ENCODE measurements at places on chromosomes 2 and 18.
A peak's percentile ranks its signal among the peaks of the same experiment; 100 is the strongest.

DNA sequence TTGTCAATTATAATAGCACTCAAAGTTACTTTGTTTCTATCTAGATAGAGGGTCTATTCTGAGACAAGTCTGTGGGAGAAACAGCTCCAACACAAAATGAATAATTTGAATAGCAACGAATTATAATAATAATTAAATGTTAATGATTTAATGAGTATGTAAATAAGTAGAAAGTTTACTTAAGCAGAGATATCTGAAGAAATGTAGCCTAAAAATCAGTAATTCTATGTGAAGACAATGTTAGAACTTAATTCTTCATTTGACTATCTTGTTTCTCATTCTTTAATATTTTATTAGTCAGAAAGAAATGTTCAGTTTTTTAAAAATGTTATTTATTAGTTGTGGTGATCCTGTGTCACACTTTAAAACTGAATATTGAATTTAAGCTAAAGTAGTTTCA is 161.2 kb downstream of the PLEKHA3 start:
- DNase-seq, result no peak

GRCh38 chr2:71380665-71381064 is 49.1 kb downstream of the ZNF638 start:
- DNase-seq, result no peak

GRCh38 chr2:196410008-196410407 is 229.5 kb upstream of the CCDC150 start:
- DNase-seq, result no peak

DNA sequence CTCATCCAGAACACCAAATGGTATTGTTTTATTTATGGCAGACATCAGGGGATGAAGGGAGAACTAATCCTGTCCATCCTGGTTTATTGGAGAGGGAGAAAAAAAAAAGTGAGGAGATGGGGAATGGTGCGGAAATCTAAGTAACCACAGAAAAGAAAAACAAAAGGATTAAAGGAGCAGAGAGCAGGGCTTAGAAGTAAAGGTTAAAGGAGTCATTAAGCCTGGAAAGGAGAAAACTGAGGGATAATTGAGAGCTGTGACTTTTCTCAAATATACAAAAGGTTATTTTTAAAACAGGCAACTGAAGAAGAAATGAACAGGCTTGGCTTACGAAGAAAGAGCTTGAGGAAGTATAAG is 127.2 kb upstream of the PPP1CB start:
- no peak for DNase-seq

- no peak for DNase-seq
Observed at GRCh38 chr18:22828171-22828570, 105.0 kb upstream of the RBBP8 start.

DNA sequence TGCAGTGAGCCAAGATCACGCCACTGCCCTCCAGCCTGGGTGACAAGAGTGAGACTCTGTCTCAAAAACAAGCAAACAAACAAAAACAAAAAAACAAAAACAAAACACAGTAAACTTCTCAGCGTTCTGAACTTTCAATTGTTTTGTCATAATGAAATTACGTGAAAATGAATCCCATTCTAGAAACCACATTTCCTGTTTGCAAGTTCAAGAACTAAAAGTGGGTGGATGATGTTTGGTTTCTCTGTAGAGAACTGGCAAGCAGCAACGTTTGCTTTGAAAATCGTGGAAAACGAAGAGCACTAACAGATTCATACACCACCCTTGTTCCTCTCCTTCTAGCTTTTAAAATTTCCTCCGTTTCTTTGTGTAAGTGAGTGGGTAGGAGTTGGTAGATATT is 226.1 kb upstream of the LYPD1 start:
- DNase-seq, result no peak

GRCh38 chr2:225282858-225283710 is 116.4 kb upstream of the NYAP2 start:
- peak; percentile 52 for DNase-seq

- peak; percentile 23 for DNase-seq
Observed at GRCh38 chr2:150606380-150607060, 119.1 kb upstream of the RND3 start.

DNA sequence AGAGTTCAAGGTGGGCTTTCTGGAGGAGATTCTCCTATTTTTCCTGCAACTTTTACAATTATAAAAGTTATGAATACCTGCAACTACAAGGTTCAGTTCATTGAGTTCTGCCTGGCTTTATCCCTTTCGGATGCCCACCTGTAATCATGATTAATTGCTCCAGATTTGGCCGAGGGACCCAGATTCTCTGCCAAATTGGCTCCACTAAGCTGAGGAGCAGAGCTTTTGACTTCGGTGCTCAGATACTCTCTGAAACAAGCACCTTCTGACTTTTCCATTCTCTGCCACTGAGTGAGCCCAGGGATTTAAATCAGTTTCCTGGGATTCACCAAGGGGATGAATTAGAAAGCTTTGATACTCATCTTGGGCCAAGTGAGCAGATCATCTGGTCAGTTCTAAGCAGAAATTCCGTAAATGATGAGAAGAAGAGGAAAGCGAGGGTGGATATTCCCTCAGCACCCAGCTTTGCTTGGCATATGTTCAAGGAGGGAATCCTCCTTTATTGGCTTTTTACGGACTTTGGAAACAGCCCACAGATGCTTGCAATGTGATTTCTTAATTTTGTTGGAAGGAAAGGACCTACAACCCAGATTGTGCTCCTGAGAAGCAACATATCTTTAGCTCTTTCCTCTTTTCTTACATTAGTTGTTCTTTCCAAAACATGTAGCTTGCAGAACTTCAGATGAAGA is 179.2 kb downstream of the SETBP1 start:
- no peak for DNase-seq

GRCh38 chr2:114056294-114057143 is 166.6 kb downstream of the ACTR3 start:
- no peak for DNase-seq

- no peak for DNase-seq
Observed at GRCh38 chr2:21003572-21004180, 40.2 kb downstream of the APOB start.

DNA sequence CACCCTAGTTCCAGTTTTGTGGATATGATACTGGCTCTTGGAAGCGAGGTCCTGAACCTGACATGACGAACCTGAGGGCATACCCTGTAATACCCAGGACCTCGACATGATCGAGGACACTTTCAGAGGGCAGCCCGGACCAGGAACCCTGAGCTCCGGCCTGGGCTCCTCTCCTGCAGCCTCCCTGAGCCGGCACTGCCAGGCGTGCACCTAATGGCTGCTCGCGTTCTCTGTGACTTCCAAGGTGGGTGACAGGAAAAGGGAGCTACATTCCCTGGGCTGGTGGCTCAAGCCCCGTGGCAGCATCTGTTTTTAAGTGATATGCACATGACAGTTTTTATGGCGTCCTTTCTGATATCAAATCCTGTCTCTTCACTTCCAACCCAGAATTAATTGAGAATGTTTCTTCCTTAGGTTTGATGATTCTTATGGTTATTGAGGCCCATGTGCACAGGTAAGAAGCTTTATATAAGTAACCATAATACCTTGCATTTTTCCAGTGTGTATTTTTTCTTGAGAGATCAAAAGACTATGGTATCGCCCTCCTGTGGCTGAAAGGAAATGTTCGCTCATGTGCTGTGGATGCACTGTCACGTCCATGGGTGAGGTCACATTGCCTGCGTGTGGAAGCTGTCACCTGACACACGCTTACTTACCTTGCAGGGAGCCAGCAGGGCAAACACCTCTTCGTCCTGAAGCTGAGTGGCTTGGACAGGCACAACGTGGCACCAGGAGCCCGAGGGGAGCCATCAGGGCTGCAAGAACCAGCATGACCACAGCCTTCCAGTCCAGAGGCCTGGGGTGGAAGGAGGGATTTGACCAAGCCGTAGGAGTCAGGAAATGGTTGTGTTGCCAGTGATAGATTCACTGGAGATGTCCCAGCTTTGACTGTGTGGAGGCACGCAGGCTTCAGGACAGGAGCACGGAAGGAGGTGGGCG is 367.4 kb upstream of the MYT1L start:
- DNase-seq, result peak; percentile 45

GRCh38 chr2:171410101-171410500 is 23.7 kb downstream of the METTL8 start:
- no peak for DNase-seq

DNA sequence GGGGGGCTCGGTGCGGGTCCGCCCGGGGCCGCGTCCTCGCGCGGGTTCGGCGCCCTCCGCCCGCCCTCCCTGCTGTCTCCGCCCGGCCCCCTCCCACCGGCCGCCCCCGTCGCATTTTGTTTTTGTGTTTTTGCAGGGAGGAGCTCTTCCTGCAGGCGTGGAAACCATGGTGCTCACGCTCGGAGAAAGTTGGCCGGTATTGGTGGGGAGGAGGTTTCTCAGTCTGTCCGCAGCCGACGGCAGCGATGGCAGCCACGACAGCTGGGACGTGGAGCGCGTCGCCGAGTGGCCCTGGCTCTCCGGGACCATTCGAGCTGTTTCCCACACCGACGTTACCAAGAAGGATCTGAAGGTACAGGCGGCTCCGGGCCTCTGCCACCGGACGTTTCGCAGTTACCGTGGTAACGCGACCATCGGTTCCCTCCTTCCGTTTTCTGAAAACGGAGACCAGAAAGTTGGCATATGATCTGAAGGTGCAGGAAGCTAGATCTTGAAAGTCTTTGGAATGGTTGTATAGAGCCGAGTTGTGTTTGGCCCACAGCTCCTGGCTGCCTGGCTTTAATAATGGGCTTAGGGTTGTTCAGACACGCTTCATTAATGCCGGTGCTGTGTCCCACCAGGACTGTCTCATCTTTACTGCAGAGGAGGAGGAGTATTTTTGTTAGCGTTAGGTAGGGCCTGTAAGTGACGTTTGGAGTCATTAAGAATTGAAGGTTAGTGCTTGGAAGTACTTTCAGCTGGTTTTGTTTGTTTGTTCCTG is 891 bp downstream of the KDM3A start:
- DNase-seq, result no peak

GRCh38 chr2:173146590-173146989 is 70.9 kb downstream of the MAP3K20 start:
- DNase-seq, result no peak

GRCh38 chr18:68791801-68792200 is 6.1 kb upstream of the CCDC102B start:
- no peak for DNase-seq

- DNase-seq, result no peak
Observed at GRCh38 chr2:237210297-237210696, 124.6 kb downstream of the COPS8 start.

DNA sequence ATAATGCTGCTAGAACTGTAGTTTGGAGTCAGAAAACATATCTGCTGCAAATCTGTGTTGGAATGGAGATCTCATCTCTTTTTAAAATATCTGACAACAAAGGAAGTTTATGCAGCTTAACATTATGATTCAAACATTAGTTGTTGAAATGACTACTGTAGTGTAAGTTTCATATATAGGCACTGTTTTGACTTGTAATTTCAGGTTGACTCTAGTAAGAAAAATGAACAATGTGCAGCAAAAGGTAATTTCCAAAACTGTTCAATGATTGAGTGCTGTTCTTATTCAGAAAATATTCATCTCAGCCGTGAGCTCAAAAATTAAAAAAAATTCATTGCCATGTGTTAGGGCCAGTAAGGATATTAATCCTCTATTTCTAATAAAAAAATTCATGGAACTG is 48.5 kb downstream of the CCDC138 start:
- DNase-seq, result no peak

DNA sequence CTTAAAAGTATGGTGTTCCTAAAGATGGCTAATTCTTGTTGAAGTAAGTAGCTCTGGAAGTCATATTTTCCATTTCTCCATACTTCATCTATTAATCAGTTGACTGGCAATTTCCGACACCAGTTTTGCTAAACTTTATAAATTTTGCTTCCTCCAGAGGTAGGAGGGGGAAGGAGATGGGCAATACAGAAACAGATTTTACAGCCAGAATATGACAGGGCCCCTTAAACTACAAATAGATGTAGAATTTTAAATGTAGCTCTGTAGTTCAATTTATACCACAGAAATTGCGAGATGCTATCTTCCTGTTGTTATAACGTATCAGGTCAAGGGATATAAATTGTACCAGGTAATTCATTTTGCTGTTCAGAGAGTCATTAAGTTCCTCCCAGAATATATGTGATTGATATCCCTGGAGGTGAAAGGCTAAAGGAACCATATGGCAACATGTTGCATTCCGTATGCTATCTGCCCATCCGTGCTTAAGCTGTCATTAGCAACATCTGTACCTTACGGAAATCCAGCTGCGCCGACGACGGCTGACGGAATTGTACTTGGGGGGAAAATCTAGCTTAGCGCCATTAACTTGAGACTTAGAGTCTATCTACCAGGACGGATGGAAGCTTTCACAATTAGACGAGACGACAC is 8.4 kb upstream of the NR4A2 start:
- peak; percentile 11 for DNase-seq

GRCh38 chr2:113720167-113720566 is 36.3 kb downstream of the SLC35F5 start:
- DNase-seq, result no peak

DNA sequence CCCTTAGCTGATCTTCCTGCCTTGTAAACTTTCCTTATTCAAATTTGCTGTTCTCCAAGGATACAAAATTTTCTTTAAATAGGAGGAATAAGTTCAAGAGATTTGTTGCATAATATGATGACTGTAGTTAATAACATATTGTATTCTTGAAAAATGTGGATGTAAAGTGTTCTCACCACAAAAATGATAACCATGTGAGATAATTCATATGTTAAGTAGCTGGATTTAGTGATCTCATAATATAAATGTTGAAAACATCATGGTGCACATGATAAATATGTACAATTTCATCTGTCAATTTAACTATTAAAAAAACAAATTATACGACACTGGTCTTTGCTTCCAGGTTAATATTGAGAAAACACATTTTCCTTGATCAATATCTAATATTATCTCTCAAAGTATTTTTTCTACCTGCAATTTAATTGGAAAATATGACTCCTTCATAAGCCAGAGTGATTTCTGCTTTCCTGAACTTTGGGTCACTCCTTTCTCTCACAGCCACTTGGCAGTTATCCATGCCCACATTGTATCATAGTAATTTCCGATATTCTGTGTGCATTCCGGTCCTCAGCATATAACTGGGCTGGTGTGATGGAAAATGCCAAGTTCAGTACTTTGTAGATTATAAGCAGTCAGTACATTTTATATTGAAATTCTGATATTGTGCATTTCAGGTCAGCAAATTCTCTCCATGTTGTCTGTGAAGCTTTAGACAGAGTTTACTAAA is 152.6 kb downstream of the GULP1 start:
- DNase-seq, result no peak

DNA sequence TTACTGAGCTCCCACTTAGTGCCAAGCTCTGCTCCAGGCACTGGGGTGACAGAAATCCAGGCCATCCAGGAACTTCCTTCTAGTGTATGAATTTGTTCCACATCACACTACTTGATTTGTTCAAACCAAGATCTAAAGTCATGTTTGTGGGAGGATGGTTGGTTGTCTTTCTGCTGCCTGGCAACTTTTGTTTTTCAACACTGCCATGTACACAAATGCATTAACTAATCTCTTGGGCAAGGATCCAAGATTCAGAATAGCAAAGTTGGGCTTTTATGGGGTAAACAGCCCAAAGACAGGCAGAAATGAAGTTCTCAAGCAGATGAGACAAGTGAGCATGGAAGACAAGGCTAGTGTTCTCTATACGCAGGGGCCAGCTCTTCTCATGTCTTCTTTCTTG is 53.4 kb upstream of the PROKR1 start:
- no peak for DNase-seq

GRCh38 chr2:96962567-96963203 is 23.7 kb downstream of the FAM178B start:
- DNase-seq, result no peak

GRCh38 chr2:20676353-20677215 is 9.6 kb downstream of the GDF7 start:
- no peak for DNase-seq

GRCh38 chr18:44079606-44080005 is 601.1 kb upstream of the SETBP1 start:
- no peak for DNase-seq

Data from SK-N-DZ (cell line).